ENCODE measurements at places on chromosomes 1 and 21.
A peak's percentile ranks its signal among the peaks of the same experiment; 100 is the strongest.

- DNase-seq: no peak
Measured at GRCh38 chr1:79599257-79599656, 592.7 kb upstream of the ADGRL4 start.

- DNase-seq: no peak
Measured at GRCh38 chr1:88678405-88678804, 5.7 kb upstream of the PKN2 start.

DNA sequence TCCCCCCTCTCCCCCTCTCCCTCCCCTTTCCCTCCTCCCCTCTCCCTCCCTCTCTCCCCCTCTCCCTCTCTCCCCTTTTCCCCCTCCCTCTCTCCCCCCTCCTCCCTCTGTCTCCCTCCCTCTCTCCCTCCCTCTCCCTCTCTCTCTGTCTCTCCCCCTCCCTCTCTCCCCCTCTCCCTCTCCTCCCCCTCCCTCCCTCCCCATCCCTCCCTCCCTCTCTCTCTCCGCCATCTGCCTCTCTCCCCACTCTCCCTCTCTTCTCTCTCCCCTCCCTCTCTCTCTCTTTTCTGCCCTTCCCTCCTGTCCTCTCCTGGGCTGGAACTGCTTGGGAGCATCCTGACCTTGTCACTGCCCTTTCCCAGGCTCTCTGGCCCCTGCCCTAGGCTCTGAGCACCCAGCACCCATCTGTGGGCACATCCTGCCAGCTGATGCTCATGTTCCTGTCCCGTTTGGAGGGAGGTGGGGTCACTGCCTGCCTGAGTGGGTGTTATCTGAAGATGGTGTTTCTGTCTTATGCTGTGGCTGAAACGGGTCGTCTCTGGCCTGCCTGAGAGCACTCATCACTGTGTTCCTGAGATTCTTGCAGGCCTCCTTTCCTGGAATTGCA lies 10.8 kb downstream of the FTCD start:
- no peak for DNase-seq

DNA sequence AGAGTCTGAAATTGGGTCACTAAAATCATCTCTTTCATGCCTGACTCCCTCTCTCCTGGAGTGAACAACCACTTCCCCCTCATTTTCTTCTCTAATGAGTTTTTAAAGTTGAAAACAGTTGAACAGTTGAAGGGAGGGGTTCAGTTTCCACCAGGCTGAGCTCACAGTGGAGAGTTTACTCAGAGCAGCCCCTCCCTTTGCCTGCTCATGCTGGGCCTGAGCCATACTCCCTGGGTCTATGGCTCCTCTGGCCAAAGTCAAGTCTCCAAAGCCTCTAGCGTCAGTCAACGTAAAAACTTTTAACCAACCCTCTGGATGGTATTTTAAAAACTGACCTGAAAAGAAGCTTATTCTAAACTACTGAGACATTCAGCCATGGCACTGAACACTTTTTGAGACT lies 100.8 kb upstream of the RNPC3 start:
- no peak for DNase-seq

DNA sequence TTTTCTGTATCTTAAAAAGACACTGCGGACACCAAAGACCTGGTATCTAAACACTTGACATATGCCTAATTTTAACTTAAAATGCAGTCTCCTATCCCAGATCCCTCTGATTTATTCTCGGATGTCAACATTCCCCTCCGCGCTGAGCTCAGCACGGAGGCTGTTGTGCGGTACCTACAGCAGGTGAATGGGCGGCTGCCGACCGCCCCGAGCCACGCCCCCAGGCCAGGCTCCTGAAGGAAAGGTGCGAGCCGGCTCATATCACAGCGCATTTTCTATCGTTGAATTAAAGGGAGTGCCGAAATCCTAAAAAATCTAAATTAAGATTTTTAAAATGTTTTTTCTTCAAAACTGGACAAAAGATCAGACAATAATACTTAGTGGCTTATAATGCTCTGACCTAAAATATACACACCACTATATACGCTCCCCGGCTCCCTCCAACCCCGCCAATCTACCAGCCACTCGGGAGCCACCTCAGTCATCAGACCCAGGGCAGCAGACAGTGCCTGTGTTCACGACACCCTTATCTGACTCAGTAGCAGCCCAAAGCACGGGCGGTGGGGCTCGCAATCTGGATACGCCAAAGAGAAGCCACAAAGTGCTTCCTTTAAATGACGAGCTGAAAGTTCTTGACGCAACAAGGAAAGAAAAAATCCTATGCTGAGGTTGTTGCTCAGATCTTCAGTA lies 4.1 kb downstream of the WRAP73 start:
- no peak for DNase-seq

GRCh38 chr21:46452710-46453109 lies 6.0 kb upstream of the DIP2A start:
- DNase-seq: no peak

GRCh38 chr1:163823017-163823416 lies 501.3 kb downstream of the NUF2 start:
- DNase-seq: no peak

DNA sequence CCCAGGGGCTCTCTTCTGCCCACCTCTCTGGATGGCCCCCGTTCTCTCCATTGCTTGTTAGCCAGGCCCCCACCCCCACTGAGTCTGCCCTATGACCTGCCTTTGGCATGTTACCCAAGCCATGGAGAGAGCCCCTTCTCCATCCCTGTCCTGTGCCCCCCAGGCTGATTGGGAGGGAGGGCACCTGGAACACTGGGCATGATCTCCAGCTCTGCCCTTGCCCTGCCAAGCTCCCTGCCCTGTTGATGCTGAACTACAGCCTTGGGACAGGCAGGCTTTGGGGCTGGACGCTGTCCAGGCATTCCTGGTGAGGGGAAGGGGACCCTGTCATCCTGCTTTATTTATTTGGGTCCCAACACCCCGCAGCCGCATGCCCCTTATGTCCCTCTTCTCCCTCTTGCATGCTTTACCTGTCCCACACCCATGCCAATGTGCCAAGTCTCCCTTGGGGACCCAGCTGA lies 10.7 kb downstream of the TRIM46 start:
- no peak for DNase-seq

GRCh38 chr1:223229756-223230155 lies 86.7 kb upstream of the TLR5 start:
- DNase-seq: no peak

DNA sequence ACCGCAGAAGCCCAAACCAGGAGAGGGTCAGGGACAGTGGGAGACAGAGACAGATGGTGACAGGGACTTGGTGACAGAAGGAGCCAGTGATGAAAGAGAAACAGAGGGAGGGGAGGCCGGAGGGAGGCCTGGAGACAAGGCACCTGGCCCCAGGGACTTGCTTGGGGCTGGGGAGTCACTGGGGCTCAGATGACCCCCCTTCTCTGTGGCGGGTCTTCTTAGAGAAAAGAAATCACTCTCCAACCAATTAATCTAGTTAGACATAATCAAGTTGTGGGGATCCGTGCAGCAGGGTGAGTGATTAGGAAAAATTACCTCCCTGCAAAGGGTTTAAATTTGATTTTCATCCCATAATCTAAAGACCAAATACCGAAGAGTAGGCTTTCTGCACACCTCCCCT lies 519.8 kb downstream of the PTPRU start:
- peak; percentile 30 for DNase-seq

DNA sequence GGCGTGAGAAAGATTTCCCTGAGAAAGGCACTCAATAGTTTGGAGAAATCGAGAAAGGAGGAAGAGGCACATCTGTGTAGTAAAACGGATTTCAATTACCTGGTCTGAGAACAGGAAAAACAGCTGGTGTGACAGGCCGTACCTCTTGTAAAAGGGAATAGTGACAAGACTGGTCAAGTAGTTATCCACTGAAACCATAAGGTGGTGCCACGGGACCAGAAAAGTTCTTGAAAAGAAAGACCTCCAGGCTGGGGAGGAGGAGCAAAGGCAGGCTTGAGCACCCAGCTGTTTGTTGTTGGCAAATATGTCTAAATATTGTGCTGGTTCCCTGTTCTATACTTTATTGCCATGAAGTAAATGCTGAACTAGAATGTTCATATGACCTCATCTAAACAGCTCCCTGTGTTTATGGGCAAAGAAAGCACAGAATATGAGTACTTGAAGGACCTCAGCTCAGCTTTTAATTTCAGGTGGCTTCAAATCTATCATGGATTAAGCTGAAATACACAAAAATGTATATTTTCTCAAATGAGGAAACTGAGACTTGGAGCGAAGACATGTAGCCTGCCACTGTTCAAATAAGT lies 4.0 kb downstream of the HAO2 start:
- peak; percentile 41 for DNase-seq

GRCh38 chr1:84800090-84801073 lies 92.6 kb downstream of the LPAR3 start:
- DNase-seq: no peak

- DNase-seq: no peak
Measured at GRCh38 chr1:85330711-85331290, 54.4 kb upstream of the BCL10 start.

DNA sequence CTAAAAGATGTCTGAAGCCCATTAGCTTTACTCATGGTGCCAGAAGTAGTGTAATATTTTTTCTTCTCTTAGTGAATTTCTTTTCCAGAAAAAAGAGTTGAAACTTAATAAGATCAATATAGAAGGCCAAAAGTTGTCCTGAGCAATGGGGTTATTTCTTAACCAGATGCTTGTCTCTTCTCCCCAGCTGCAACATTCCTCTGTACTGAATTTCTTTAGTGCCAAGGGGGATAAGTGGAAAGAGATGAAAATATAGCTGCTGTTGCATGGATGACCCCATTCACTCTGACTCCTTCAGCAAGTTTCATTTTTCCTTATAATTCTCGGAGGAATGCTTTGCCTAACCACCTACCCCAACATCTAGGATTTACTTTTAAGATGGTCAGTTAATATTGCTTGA lies 675.0 kb downstream of the USP25 start:
- DNase-seq: no peak

DNA sequence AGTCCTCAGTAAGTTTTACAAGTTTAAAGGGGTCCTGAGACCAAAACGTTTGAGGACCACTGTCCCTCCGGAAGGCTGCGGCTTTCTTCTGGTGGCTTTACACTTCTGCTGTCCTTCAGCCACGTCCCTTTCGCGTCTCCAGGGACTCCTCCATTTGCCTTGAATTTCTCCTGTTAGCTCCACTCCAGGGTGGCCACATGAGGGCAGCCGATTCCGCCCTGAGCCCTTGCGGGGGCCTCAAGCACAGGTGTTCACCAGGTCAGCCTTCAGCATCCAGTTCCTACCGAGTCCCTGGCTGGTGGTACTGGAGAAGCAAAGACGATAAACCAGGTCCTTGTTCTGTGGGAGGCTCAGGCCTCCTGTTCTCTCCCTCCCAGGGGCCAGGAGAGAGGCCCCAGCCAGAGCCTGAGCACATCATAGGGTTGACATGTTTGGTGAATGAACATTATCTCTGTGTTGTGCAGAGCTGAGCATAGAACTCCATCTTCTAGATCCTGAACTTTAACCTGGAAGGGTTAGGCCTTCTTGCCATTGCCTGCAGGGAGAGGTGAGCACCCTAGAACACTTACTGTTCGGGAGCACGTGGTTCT lies 27.4 kb upstream of the COQ8A start:
- DNase-seq: peak; percentile 8
